GDM1 (cell line): ENCODE measurements at places on chromosomes 16 and 17.

- DNase-seq, result no peak
Observed at GRCh38 chr17:45383003-45383402, 49.7 kb downstream of the ARHGAP27 start.

DNA sequence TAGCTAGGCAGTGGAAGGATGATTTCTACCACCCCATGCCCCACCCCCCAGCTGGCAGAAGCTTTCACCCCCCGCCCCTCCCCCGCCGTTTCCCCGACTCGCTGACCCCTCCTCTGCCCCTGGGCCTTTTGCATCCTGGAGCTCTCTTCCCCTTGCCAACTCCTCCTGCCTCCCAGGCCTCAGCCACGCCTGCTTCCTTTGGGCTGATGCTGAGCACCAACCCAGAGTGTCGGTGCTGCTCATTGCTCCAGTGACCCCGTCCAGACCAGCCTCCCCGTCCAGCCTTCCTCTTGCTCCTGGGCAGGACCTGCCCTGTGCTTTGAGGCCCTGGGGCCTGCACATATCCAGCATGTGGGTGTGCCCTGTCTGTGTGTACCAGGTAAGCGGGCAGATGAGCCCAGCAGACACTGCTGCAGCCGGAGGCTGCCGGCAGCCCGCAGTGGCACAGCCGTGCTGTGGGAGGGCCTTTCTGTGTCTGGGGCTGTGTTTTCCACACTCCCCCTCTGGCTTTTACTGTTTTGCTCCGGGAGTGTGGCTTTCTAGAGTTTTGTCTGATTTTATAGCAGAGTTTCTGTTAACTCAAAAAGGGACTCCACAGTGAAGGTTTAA lies 72.9 kb downstream of the JPH3 start:
- no peak for DNase-seq

DNA sequence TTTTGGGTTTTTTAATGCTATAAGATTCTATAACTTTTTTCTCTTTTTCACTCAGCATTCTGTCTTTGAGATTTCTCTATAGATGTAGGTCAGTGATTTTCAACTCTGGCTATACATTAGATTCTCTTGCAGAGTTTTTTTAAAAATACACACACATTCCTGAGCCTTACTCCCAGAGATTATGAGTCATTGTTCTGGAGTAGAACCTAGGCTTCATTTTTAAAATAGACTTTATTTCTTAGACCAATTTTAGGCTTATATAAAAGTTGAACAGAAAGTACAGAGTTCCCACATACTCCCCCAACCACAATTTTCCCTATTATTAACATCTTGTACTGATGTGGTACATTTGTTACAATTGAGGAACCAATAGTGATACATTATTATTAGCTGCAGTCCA lies 63.3 kb downstream of the CYB561 start:
- no peak for DNase-seq

GRCh38 chr16:75811020-75811634 lies 84.8 kb upstream of the CPHXL start:
- DNase-seq, result no peak

GRCh38 chr17:35244341-35245195 lies 1.7 kb downstream of the SLFN5 start:
- peak; percentile 25 for DNase-seq

DNA sequence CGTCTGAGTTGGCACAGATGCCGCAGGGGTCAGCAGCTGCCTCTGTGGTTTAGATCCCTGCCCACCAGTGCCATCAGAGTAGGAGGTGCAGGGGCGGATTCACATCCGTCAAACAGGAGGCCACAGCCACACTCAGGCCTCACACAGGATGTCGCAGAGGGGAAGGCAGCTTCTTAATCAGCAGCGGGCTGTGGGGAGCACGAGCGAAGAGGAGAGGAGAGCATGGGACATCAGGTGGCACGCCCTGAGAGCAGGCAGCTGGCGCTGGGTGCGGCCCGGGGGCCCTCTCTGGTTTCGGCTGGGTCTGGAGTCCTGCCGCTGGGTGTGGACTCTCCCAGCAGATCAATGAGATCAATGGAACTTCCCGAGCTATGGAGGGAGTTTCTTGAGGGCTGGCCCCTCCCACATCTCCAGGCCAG lies 9.6 kb downstream of the LLGL2 start:
- no peak for DNase-seq

- no peak for DNase-seq
Observed at GRCh38 chr17:27904534-27905446, 11.6 kb upstream of the LYRM9 start.

DNA sequence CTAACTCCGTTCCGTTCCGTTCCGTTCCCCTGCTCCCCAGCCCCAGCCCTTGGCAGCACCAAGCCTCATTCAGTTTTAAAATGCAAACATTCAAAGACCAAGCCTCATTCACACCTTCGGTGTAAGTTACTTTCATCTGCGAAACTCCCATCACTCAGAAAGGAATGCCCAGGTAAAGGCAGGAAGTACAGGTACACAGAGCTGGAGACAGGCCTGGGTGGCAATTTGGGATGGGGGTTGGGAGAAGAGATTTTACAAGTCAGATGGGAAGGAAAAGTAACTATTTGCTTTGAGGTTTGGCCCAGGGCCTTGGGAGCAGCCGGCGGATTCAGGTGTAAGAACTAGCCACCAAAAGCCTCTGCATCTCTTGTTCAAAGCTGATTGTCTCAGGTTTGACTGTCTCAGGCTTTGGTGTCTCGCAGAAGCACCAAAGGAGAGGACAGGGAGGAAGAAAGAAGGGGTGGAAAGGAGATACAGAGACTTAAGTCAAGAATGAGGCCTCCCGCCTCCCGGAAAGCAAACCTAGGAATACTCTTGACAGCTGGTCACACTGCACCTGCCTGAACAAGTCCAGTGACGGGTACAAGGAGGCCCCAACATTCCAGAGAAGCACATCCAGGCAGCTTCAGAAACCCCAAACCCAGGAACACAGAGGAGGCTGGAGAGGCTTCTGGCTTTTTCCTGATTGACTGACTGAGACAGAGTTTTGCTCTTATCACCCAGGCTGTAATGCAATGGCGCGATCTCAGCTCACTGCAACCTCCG lies 54.7 kb downstream of the NXN start:
- no peak for DNase-seq

GRCh38 chr17:41799366-41799765 lies 12.4 kb downstream of the P3H4 start:
- DNase-seq, result no peak

- DNase-seq, result no peak
Observed at GRCh38 chr17:19911033-19911432, 43.3 kb upstream of the ULK2 start.

GRCh38 chr17:65324611-65325342 lies 187.6 kb downstream of the RGS9 start:
- no peak for DNase-seq

GRCh38 chr17:7589204-7589868 lies 558 bp downstream of the SOX15 start:
- DNase-seq, result no peak

DNA sequence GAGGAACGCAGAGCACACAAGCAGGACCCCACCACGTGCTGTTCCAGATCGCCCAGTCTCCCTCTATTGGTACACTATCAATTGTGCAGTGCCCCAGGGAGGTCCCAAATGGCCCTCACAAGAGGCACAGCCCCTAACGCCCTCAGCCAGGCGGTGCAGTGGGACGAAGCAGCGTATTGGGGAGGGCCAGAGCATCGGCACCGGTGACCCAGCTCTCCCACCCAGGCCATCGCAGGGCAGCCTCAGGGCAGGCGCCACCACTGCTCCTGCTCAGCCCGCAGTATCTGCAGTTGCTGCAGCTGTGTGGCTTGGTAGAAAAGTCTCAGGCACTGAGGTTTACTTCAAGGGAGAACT lies 5.9 kb upstream of the FAAP100 start:
- DNase-seq, result no peak

DNA sequence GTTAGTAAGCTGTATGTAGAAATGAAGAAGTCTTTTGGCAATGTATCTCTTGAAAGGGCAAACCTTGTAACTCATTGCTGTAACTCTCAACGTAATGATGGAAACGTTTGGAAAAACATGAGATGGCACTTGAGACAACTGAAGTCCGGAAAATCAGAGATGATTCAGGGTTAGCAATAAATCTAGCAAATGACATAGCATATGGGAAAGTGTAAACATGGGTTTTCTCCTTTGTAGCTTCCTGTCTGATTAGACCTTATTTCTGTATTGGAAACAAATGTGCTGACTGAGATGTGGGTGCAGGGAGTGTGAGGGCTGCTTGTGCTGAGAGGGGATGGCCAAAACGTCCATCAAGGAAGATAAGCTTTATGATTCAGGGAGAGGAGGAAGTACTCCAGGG lies 110.7 kb upstream of the FAM20A start:
- no peak for DNase-seq

- DNase-seq, result no peak
Observed at GRCh38 chr17:7588553-7589203, 1.2 kb downstream of the SOX15 start.

DNA sequence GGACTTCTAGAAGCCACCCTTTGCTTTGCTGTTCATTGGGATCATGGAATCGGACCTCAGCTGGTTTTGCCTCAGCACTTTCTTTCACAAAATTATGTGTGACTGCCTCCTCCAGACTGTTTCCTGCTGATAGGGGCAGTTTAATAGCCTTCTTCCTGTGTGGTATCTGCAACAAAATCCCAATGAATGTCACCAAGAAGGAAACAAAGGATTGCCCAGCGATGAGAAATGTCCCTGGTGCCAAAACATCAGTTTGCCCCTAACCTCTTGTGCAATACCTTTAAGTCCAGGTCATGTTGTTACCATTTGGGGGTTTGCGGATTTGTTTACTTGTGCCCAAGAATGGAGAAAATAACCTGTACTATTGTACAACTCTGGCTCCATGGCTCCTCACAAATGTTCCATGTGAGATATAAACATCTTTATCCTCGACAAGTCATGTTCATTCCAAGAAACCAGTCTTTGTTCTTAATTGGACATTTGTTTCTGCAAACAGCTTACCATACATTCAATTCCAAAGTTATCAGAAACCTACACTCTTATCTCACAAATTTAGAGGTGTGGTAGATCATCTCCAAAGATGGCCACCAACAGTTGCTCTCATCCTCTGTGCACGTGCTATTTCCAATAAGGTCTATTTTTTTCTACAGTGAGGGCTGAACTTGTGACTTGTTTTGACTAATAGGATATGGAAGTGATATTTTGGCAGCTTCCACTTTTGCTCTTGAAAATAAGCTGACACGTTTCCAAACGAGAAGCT lies 14.8 kb downstream of the TAC4 start:
- DNase-seq, result peak; percentile 68

DNA sequence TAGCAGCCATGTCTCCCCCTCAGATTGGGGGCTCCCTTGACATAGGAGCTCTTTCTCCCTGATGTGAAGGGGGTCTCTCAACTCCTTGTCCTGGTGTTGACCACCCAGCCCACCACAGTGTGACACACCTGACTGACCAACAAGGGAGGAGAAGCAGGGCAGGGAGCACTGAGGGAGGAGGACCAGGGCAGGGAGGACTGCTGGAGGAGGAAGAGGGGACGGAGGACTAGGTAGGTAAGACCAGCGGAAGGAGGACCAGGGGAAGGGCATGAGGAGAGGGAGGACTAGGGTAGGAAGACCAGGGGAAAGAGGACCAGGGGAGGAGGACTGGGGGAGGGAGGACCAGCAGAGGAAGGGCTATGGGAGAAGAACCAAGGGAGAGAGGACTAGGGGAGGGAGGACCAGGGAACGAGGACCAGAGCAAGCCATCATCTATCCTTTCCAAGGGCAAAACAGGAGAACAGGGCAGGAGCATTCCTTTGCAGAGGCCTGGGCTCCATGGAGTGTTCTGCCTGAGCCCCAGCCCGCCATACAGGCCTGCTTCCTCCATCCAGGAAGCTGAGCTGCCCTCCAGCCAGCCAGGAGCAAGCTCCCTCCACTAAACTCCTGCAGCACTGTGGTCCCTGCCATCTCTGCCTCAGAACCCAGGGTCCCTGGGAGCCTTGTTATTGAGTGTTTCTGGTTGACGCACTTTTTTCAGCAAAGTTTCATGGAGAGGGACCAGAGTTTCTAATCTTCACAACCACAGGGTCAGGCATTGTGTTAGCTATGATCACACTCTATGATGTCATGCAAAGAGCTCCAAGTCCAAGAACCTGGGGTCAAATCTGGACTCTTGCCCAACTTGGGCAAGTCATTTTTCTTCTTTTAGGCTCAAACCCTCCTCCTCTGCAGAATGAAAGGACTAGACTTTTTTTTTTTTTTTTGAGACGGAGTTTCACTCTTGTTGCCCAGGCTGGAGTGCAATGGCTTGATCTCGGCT lies 15.4 kb upstream of the KRT17 start:
- DNase-seq, result no peak

- no peak for DNase-seq
Observed at GRCh38 chr16:11683145-11683544, 14.9 kb downstream of the SNN start.

- no peak for DNase-seq
Observed at GRCh38 chr17:81480140-81481072, 32.2 kb downstream of the ACTG1 start.

DNA sequence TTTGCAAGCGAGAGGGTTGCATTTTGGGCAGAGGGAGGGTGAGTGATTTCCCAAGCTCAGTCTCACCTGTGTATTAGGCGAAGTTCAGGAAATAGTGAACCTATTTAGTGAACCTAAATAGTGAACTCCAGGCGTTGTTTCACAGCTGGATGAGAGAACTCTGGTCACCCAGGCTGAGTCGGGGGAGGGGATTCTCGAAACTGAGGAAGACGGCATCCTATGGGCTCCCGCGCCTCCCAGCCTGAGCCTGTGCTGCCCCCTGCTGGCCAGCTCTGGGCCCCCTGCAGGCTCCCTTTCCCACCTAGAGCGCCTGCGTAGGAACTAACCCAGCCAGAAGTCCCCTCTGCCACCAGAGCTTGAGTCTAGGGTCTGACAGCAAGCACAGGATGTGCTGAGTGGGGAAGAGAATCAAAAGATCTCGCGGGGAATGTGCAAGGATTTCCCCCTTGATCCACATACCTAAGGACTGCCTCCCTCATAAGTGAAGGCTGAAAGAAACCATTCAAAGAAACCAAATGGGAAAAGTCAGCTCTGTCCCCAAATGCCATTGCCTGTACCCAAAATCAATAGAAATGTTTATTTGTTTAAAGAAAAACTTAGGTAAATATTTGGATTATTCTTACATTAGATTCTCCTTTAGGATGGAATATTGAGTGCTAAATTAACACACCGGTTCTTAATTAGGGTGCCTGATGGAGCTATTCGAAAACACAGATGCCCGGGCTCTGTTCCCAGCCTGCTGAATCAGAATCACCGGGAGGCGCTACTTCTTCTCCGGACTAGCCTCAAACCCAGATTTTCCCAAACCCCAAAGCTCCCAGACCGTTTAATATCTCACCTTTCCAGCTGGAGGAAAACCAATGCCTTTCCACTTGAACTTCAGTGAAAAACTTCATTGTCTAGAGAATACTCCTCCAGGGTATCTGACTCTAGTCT lies 14.8 kb upstream of the MARVELD3 start:
- peak; percentile 21 for DNase-seq

DNA sequence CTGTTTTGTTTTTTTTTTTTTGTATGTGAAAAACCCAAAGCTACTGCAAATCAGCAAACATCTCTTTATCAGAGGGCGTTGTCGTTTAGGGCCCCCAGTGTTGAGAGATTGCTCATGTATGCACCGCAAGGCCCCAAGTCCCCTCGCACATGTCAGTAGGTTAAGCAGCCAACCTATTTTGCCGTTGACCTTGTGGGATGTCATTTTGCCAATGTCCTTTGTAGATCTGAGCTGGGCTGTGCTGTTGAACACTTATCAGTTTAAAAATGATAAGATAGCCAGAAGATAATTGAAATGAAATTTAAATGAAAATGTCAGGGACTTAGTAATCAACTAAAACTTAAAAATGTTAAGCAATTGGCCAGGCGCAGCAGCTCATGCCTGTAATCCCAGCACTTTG lies 26.2 kb downstream of the ARSG start:
- DNase-seq, result no peak
